ENCODE measurements at places on chromosomes 7 and 10.

DNA sequence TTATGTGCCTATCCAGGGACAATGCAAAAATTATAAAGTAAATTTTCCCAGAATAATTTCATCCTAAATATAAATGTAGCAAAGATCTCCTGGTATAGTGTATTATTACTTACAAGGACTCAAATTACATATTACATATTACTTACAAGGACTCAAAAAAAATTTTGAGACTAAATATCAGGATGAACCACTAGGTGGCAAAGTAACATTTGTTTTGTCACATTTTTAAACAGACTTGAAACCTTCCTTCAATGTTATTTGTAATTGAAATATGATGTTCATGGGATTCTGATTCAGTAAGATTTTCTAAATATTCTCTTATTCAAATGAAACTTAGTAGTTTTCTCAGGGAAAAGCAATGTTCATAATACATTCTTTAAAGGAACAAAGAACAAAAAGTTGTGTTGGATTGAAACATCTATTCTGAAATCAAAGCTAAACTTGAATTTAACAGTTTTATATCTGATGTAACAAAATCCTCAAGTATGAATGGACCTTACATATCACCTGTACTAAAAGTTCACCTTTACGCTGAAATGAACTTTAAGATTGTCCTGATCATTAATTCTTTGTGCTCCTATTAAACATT is 74.3 kb upstream of the GNAI1 start:
- no peak for DNase-seq

DNA sequence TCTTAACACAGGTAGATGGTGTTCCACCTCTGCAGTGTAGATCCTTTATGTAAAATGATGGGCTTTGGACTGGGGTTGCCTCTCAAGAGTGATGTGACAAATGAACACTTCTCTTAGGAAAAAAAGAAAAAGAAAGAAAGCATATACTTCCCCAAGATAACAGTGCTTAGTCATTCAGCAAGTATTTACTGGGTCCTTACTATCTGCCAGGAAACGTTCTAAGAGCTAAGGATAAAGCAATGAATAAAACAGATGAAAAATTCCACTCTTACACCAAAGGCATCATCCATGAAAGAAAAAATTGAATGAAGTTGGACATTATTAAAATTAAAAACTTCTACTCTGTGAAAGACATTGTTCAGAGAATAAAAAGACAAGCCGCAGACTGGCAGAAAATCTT is 177.3 kb downstream of the C7orf25 start:
- DNase-seq, result no peak

- no peak for DNase-seq
These were observed 679.6 kb downstream of the PARD3 start for GRCh38 chr10:34135515-34135914.

DNA sequence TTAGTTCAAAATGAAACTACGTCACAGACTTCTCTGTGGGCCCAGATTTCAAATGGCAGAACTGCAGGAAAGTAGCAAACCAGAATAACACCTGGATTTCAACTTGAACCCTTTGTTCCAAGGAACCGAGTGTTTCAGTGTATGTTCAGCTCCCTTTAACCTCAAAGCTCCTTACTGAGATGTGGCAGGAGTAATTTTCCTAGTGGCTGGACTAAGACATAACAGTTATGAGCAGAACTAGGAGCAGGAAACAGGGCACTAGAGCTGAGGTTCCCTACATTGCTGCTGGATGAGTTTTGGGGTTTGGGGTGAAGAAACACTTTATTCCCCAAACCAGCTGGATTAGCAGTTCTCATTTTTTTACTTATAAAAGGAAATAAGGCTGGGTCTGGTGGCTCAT is 50.1 kb downstream of the NSUN6 start:
- no peak for DNase-seq

DNA sequence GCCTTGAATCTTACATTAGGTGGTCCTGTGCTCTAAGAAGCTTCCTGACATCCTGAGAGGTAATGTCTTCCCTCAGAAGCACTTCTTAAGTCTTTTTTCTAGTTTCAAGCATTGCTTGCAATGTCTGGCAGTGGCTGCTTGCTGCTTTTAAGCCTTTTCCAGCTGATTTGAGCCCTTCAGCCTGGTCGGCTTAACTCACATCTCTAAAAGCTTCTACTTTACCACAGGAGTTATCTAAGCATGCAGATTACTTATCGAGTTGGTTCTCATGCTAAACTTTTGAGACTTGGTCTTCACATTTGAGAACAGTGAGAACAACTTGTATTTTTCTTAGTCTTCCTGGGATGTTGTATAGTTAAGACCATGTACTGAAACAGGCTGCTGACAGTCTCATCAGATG is 3.9 kb downstream of the LRMDA start:
- no peak for DNase-seq

GRCh38 chr7:51457079-51457478 is 140.5 kb upstream of the COBL start:
- no peak for DNase-seq

GRCh38 chr7:144997512-144997911 is 161.7 kb upstream of the TPK1 start:
- no peak for DNase-seq

DNA sequence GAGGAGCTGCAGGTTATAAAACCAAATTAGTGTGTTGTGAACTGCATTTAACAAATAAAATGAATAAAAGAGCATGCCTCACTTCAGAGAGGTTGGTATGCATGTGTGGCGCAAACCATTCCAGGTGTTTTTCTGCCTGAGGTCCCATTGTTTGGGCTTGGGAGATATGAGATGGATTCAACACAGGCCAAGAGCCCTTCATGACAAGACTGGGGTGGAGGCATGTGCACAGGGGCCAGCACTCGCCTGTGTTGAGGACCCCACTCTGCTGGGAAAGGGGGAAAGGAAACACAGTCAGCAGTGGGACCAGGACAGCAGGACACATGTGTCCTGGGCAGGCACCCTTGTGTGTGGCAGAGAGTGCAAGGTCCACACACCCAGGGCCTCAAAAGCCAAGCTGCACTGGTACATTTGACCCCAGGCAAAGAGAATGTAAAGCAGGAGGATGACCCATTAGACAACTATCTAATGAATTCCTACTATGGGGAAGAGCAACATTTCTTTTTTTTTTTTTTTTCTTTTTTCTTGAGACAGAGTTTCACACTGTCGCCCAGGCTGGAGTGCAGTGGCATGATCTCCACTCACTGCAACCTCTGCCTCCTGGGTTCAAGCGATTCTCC is 9.2 kb upstream of the SLC18A3 start:
- DNase-seq, result no peak

DNA sequence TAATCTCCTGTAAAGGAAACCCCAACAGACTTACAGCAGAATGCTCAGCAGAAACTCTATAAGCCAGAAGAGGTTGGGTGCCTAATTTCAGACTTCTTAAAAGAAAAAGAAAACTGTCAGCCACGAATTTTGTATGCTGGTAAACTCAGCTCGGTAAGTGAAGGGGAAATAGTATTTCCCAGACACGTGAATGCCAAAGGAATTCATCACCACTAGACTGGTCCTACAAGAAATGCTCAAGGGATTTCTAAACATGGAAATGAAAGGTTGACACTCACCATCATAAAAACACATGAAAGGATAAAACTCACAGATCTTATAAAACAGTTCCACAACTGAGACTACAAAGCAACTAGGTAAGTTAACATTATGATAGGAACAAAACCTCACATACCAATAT is 68.6 kb downstream of the GLCCI1 start:
- no peak for DNase-seq

GRCh38 chr10:25180801-25181200 is 6.0 kb downstream of the GPR158 start:
- DNase-seq, result no peak

All from activated CD8-positive, alpha-beta memory T cell treated with anti-CD3 and anti-CD28 coated beads for 48 hours (primary cell).